ENCODE measurements at places on chromosomes 2 and 18. TPM values are rescaled to one million over a fixed set of nuclear protein-coding genes. Genes with fewer than 3 reads are reported as not detected.

DNA sequence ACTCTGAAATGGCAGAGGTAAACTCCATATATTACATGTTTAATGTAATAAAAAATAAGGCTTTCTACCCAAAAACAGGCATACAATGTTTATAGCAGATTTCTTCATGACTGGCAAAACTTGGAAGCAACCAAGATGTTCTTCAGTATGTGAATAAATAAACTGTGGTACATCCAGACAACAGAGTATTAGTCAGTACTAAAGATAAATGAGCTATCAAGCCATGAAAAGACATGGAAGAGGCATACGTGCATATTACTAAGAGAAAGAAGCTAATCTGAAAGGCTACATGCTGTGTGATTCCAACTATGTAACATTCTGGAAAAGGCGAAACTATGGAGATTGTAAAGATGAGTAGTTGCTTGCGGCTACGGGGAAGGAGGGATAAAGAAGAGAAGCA, 97.4 kb downstream of the OSR1 start:
- no peak for DNase-seq

DNA sequence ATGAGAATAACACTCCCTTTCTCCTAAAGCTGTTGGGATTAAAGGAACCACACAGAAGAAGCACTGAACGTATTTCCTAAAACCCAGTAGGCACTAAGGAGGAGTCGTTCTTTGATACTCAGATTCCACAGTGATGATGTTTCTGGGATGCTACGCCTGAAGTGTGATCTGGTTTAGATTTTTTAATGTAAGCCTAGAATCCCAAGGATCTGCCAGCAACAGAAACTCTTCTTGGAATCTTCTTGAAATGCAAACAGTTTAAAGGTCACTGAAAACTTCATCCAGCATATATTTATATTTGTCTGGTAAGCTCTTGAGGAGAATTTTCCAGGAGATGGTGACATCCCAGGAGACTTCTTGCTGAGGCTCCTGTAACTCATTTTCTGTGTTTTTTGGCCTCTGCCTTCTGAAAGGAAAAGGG, 247.6 kb upstream of the TRIB2 start:
- no peak for DNase-seq

INHA gene
- 0.18 TPM for total RNA-seq

GRCh38 chr2:35447215-35447614, 908.4 kb upstream of the CRIM1 start:
- no peak for DNase-seq

ZNF385B gene
- not detected for total RNA-seq

DNA sequence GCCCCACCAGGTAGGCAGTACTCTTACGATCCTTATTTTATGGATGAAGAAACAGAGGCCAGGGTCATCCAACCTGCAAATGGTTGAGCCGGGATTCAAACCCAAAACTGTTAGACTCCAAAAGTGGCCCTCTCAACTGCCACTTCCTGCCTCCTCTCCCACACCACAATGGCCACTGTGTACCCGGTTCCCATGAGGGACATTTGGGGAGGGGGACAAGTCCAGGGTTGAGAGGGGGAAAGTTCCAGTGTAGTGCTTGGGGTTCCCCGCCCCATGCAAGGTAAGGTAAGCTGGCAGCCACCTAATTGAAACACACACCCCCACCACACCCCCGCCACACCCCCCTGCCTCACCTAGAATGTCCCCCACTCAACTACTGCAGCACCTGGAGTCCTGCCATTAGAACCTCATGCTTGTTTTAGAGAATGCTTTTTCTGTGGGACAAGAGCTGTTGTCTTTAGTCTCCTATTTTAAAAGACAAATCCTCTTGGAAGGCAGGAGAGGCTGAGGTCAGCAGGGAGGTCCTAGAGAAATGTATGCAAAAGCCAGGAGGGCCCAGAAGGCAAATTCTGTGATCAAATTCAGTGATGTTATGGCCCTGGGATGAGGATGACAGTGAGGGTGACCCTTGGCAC, 145.2 kb downstream of the ZFP36L2 start:
- no peak for DNase-seq

GPR17 gene
- total RNA-seq = not detected

GRCh38 chr18:63144748-63145147, 174.8 kb downstream of the BCL2 start:
- DNase-seq = no peak

GORASP2 gene
- 36.6 TPM for total RNA-seq

DNA sequence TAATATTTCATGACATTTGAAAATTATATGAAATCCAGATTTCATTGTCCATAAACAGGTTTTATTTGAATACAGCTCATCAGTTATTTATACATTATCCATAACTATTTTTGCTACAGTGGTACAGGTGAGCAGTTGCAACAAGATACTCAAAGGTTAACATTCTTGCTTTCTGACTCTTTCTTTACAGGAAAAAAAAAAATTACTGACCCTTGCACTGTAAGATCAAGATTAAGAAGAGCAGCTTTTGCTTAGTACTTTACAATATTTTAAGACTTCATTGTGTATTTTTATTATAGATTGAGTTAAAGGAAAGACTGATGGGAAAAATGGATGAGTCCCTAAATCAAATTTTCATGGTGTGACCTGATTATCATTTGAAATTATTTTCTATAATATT, 11.2 kb downstream of the ETAA1 start:
- DNase-seq = no peak

- DNase-seq = peak; percentile 71
Observed at GRCh38 chr18:8982416-8983183, 119.9 kb upstream of the NDUFV2 start.

ALPP gene
- total RNA-seq = not detected

DNA sequence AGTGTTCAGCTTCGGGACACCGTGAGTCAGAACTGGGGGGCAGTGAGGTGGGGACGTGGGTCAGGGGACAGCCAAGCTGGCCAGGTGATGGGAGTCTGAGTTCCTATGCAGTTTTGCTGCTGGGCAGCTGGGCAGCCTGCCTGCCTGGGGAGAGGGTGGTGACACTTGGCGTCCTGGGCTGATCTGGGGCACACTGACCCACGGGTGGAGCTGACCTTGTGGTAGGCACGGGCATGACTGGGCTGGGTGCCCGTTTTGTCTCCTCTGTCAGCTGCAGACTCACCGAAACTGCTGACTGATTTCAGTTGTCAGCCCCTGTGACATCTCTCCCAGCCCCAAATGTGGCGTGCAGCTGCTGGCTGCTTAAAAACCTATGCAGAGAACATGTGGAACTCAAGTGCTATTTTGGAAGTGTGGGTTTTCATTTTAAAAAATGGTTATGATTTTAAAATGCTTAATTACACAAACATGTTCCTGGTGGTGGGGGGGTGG, 32.6 kb upstream of the E2F6 start:
- DNase-seq = peak; percentile 70

SKA1 gene
- 23.8 TPM for total RNA-seq

GIGYF2 gene
- total RNA-seq = 62.7 TPM

GRCh38 chr2:120802158-120802557, 66.5 kb downstream of the GLI2 start:
- no peak for DNase-seq

DNA sequence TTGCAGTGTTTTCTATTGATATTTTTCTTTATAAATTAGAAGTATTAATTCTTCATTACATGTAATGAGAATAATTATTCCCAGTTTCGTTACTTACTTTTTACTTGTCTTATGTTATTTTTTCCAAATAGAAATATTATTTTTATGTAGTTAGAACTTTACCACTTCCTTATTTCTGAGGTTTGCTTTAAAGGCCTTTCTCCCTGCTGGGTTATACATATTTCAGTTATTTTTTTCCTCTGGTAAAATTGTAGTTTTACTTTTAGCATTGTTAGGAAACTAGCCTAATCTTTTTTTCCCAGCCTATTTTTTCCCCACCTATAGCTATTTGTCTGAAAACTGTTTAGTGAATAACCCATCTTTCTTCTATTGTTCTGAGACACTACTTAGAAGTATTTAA, 17.1 kb downstream of the RNF144A start:
- DNase-seq = no peak

LYG1 gene
- total RNA-seq = 0.29 TPM

DTNA gene
- 3.6 TPM for total RNA-seq

DNA sequence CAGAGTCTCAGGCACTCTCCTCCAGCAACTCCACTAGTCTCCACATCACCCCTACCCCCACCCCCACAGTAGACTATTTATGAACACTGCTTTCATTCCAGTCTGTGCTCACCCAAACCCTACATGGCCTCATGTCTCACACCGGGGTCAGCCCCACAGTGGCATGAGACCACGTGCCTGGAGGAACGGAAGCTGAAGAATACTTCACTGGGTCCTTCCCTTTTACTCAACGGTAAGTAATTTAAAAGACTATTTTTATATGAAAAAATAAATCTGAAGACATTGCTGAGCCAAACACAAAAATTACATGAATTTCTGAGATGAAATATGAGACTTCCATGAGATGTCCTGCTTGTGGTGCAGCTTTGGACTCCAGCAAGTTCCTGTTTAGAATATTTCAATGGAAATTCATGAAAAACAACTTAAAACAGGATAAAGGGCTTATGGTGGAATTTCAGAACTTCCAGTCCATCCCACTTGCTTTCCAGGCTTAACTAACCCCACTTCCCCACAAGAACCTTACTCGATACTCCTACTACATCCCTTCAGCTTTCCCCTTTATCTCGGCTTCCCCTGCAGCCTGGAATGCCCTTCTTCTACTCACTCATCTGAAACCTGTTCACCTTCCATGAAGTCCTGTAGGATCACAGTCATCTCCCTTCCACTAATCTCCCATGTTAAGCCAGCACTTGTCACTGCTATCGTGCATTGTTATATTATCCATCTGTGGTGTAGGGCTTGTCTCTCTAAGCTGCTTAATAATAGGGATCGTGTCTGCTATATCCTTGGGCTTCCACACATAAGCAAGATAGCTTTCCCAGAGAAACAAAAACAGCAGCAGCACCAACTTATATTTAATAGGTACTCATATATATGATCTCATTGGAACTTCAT, 47.9 kb downstream of the SLC14A1 start:
- no peak for DNase-seq

DNA sequence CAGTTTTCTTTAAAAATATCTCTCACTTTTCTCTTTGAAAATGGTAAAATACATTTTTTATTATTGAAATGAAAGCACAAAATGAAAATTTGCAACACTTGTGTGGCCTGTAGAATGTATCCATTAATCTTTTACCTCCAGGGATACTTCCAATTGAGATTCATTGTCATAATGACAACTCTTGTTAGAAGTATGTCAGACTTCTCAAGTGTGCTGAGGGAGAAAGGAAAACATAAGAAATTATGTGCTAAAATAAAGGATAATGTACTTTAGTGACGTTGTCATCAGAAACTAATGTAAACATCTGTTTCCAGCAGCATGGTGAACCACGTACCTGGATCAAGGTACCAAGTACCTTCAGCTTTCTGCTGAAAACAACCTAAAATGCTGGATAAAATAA, 195.8 kb upstream of the STON1 start:
- DNase-seq = no peak
